ENCODE measurements at places on chromosomes 1 and 21.

- DNase-seq: no peak
Measured at GRCh38 chr1:56073206-56073605, 506.2 kb downstream of the PLPP3 start.

- peak; percentile 74 for DNase-seq
Measured at GRCh38 chr1:153534226-153534924, 1.4 kb downstream of the S100A6 start.

GRCh38 chr21:34022627-34023335, 50.6 kb upstream of the MRPS6 start:
- no peak for DNase-seq

DNA sequence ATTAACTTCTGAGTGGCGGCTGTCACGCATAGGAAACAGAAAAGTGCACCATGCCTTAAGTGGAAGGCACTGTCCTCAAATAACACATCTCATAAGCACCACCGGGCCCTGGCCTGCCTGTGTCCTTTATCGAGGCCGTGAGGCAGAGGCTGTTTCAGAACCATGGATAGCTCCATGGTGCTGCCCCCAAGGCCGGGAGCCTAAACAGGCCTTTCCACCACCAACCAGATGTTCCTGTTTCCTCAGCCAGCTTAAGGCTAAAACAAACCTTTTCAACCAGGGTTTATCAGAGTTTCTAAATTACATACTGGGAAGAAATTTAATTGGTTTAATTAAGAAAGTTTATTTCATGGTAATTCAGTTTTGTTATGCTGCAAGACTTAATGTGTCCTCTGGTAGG, 114.4 kb downstream of the DMRTA2 start:
- DNase-seq: peak; percentile 17

GRCh38 chr1:190101756-190102155, 375.9 kb downstream of the BRINP3 start:
- no peak for DNase-seq

DNA sequence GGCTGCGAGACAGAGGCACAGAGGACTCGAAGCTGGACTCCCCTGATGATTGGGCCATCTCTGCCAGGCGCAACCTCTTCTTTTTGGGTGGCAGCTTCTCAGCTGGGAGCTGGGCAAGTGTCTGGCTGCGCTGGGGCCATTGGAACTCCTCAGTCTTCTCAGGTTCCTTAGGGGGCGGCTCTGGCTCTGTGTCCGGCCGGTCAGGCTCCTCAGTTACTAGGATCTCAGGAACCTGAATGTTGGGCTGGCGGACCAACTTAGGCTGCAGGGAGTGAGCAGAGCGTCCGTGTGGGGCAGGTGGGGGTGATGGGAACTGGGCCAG, 97.5 kb upstream of the EDN2 start:
- DNase-seq: no peak

Data from fibroblast of mammary gland (primary cell).